ENCODE measurements at places on chromosomes 7 and 10. TPM values are rescaled to one million over a fixed set of nuclear protein-coding genes. Genes with fewer than 3 reads are reported as not detected.
A peak's percentile ranks its signal among the peaks of the same experiment; 100 is the strongest.

GRCh38 chr7:151897161-151897731 is 20.3 kb upstream of the PRKAG2 start:
- no peak for DNase-seq

- no peak for DNase-seq
These were observed 4.9 kb downstream of the SMURF1 start for GRCh38 chr7:99139036-99139435.

GRCh38 chr10:49505589-49505988 is 33.3 kb downstream of the ERCC6 start:
- no peak for DNase-seq

- no peak for DNase-seq
These were observed 34.1 kb downstream of the ELFN1 start for GRCh38 chr7:1703871-1704810.

DNA sequence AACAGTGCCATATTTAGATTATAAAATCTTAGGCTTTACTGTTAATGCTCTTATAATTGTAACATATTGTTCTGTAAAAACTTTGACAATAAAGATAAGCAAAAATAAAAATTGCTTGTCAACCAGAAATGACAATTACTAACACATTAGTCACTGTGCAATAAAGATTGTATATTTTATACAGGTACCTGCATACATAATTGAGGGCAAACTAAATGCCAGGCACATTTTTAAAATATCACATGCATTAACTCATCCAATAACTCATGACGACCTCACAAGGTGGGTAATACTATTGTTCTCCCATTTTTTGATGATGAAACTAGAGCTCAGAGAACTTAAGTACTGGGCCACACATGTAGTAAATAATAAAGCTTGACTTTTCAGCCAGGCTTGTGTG is 1020.2 kb upstream of the C7orf33 start:
- no peak for DNase-seq

GRCh38 chr10:111076191-111076681 is 593 bp upstream of the ADRA2A start:
- peak; percentile 71 for DNase-seq

GRCh38 chr10:1539216-1539615 is 198.1 kb downstream of the ADARB2 start:
- DNase-seq = no peak

- DNase-seq = no peak
These were observed 105.9 kb upstream of the EEPD1 start for GRCh38 chr7:36047091-36047658.

GRCh38 chr10:56927701-56928100 is 566.6 kb upstream of the ZWINT start:
- DNase-seq = no peak

GRCh38 chr7:129373651-129374428 is 60.4 kb upstream of the STRIP2 start:
- no peak for DNase-seq

DNA sequence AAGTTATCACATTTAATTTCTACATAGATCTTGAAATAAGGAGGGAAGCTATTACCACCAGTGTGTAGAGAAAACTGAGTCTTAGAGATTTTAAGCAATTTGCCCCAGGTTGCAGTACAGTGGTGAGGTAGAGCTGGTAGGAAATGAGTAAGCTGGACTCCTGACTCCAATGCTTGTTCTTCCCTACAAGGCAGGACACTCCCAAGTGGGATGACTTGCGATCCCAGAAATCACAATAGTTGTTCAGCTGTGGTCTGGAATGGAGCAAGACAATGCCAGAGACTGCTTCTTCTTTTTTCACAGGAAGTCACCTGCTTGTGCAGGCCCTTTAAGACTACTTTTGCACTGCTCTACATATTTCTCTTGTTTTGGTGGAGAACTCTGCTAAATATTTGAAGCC is 327.2 kb upstream of the BMPER start:
- no peak for DNase-seq

GRCh38 chr10:34254596-34254995 is 560.5 kb downstream of the PARD3 start:
- DNase-seq = peak; percentile 62

GRCh38 chr10:133087045-133087678 is 562 bp upstream of the ADGRA1 start:
- no peak for DNase-seq

GRCh38 chr7:156640257-156640948 is at the start of gene RNF32:
Gene RNF32 (plus strand): TSS chr7:156640774. CDS start chr7:156643878, 3,104 bp downstream.
- peak; percentile 98 for DNase-seq

GRCh38 chr7:99221866-99222265 is 14.0 kb upstream of the KPNA7 start:
- no peak for DNase-seq

DNA sequence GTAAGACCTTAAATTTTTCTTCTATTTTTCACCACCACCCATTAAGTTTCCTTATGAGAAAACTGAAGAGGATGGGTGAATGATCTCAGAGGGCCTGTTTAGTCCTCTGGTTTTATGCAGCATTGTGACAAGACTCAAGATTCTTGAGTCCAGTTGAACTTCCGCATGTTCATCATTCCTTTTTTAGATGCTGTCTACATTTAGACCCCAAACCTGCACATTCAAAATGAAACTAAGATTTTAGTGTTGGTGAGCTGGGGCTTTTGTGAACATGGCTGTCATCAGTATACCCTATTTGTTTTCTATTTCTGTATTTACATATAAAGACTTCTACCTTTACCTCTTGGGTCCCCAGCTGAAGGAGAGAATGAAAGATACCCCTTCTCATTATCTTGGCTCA is 31.1 kb downstream of the NET1 start:
- no peak for DNase-seq

GRCh38 chr7:5437987-5438386 is 14.4 kb upstream of the TNRC18 start:
- DNase-seq = no peak

DNA sequence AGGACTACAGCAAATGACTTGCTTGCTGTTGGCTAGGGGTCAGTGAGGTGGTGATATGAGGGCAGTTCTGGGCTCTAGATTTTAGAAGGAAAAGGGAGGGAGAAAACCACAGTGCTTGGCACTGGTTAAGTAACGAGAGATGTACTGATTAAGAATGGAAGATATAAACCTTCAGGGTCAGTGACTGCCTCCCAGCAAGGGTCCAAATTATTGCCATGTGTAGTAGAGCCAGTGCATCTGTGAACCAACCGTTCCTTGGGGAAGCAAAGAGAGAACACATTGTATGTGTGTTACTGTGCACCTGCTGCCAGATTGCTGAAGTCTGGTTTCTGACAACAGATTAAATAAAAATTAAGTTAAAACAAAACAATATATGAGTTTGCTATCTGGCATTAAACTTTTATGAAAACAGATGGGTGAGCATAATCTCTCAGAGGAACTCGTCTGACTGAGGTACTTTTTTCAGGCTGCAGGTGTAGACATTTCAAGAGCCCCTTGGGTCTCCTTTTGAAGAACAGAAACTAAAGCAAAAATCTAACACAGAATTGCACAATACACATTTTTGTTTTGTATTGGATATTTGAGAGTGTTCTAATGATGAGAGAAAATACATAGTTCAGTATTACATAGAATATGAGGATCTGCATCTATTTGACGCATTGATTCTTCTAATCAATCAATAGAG is 1120.6 kb downstream of the SORCS3 start:
- no peak for DNase-seq

DNA sequence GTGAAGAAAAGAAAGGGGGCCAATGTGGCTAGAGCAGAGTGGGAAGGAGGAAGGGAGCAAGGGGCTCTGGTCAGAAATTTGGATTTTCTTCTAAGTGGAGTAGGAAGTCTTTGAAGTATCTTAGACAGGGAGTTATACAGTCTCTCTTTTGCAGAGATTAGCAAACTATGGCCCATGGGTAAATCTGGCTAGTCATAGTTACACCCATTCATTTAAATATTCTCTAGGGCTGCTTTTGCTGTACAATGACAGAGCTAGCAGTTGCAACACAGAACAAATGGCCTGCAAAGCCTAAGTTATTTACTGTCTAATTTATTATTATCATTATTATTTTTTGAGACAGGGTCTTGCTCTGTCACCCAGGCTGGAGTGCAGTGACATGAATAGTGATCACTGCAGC is 10.5 kb upstream of the LAMB4 start:
- no peak for DNase-seq

- DNase-seq = no peak
These were observed 284.2 kb downstream of the MTERF1 start for GRCh38 chr7:91596287-91596686.

DNA sequence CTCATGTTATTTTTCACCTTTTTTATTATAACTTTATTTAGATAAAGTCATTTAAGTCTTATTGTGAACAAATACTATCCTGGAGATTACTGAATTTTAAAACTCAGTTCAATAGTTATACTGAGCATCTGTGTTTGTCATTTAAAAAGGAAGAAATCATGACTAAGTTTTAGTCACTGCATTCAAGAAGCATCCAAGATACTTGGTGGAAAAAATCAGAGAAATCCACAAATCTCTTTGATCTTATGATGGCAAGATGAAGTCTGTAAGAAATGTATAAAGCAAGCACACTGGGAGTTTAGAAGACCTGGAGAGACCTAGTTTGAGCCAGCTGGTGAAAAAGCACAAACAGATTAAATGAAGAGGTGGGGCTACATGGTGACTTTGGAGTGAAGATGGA is 529.8 kb upstream of the IGFBP3 start:
- no peak for DNase-seq

- DNase-seq = no peak
These were observed 14.1 kb downstream of the MICU1 start for GRCh38 chr10:72611783-72612182.

- DNase-seq = no peak
These were observed 596.0 kb downstream of the XPNPEP1 start for GRCh38 chr10:109327266-109327665.

GRCh38 chr10:132937861-132938260 is 4.5 kb downstream of the CFAP46 start:
- DNase-seq = no peak

DNA sequence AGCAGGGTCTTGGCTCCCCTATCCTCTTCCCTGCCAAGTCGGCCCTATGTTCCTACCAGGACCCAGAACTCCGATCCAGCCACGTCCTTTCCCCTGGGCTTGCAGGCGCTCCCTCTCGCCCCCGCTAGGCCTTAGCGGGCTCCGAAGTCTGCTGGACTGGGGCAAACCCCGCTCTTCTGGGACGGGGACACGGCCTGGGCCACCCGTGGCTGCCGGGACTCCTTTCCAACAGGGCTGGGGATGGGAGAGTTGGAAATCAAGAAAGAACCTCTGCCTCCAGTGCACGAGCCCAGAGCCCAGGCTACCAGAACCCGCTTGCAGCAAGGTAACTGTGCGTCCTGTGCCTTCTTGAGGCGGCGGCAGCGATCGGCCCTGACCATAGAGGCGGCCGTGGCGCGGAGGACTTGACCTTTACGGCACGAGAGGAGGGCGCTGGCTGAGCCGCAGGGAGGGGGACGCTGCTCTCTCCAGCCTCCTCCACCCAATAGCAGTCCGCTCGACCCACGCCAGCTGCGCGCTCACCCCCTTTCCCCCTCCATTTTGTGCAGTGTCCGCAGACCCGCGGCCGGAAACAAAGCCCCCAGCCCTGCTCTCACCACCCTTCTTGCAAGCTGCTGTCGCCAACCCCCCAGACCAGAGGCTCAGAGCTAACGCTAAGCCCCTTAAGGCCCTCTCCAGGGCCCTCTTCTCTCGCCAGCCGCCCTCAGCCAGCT is 7.0 kb upstream of the HOXA11 start:
- no peak for DNase-seq

DNA sequence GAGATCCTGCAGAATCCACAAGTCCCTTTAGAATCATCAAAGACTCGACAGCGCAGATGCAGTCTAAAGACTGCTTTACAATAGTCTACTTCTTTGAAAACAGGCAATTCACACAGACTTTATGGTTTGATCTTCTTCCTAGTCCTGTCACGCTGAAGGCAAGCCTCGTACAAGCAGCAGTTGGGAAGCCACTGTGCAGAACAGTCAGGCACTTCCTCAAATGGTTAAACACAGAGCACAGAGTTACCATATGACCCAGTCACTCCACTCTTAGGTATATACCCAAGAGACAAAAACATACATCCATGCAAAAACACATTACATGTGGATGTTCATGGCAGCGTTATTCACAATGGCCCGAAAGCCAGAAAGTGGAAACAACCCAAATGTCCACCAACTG is 41.4 kb downstream of the LRRC20 start:
- DNase-seq = no peak

DNA sequence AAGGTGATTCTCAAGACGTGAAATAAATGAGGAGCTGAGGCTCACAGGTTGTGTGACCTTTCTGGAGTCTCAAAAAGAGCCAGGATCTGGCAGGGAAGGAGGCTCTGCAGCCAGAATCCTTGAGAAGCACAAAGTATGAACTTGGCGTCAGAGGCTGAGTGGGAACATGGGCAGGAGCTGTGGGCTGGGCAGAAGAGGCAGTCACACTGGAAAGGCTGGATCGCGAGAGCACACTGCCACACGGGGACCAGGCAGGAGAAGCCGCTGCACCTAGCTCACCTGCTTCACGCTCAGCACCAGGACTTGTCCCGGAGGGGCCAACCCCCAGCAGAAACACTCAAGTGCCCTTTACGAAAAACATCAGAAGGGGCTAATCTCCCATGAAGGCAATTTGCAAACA is 535.0 kb downstream of the TNS3 start:
- no peak for DNase-seq

GRCh38 chr7:108114117-108114841 is 15.9 kb downstream of the LAMB4 start:
- peak; percentile 19 for DNase-seq

GRCh38 chr7:28990200-28990960 is 32.2 kb upstream of the TRIL start:
- DNase-seq = no peak

DNA sequence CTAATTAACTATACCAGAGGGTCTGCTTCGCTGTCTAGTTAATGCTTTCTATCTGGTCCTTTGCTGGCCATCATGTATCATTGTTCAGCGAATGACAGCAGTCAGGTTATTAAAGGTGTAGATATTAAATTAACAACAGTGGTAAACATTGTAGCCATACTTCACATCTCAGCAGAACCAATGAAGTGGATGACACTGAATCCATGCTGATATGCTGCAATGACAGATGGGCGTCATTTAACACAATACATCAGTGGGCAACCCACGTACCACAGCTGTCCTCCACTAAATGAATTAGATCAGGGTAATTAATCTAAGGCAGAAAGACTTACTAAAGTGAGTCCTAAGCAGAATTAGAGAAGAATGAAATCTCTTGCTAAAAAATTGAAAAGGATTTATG is 767.2 kb downstream of the NXPH1 start:
- DNase-seq = no peak

Gene SP4
- 15.9 TPM for total RNA-seq

Gene PRPS1L1
- not detected for total RNA-seq

Gene OR2A12
- not detected for total RNA-seq

Gene ZNF365
- 4.0 TPM for total RNA-seq

Gene GPR37
- 7.5 TPM for total RNA-seq

Gene FANK1
- 1.6 TPM for total RNA-seq

Gene GRM3
- total RNA-seq = not detected

Gene C10orf62
- total RNA-seq = 1.5 TPM

Gene ANKRD30A
- not detected for total RNA-seq

Gene SEMA3D
- total RNA-seq = 0.91 TPM

Gene LRIT1
- total RNA-seq = not detected

Gene PDE1C
- 34.0 TPM for total RNA-seq

Gene PLXNA4
- 0.24 TPM for total RNA-seq

Gene ZNF394
- 19.2 TPM for total RNA-seq
